ENCODE measurements at places on chromosomes 11 and 22.

- no peak for DNase-seq
Observed at GRCh38 chr11:10358696-10359095, 53.8 kb downstream of the ADM start.

- no peak for DNase-seq
Observed at GRCh38 chr22:29838599-29838956, 504 bp upstream of the ASCC2 start.

GRCh38 chr11:119100994-119101758 is 477 bp downstream of the DPAGT1 start:
- peak; percentile 76 for DNase-seq

DNA sequence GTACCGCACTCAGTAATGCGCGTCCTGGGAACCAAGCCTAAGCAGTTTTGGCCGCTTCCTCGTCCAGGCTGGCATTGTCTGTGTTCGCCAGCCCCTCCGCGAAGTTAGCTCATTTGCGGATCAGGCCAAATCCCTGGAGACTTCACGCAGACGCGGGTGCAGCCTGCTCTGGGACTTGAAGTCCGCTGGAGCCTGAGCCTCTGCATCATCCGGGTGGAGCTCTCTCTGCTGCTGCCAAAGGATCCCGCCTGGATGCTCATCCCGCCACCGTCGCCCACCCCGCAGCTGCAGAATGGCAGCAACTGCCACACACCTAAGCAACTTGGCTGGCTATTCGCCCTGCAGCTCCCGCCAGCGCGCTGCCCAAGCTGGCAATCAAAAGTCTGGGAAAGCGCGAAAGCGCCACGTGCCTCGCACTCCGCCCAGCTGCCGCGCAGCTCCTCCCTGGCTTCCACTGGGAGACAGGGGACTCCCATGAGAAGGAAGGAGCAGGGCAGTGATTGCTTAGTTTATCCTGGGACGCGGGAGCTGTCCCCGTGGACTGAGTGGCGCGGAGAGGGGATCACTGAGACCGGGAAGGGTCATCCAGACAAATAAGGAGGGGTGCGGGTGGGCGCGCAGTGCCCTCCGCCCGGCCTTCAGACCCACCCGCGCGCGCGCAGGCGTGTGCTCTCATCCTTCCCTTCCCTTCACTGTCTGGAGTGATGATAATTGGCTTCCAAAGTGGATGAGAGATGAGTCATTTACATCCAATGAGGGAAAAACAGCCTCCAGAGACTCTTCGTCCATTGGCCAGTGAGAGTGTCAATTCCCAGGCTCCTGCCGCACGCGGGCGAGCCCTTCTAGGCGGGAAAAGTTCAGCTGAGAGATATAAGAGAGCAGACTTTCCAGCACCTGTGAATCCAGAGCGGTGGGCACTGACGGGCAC is 23.2 kb upstream of the GLYATL1B start:
- peak; percentile 36 for DNase-seq

DNA sequence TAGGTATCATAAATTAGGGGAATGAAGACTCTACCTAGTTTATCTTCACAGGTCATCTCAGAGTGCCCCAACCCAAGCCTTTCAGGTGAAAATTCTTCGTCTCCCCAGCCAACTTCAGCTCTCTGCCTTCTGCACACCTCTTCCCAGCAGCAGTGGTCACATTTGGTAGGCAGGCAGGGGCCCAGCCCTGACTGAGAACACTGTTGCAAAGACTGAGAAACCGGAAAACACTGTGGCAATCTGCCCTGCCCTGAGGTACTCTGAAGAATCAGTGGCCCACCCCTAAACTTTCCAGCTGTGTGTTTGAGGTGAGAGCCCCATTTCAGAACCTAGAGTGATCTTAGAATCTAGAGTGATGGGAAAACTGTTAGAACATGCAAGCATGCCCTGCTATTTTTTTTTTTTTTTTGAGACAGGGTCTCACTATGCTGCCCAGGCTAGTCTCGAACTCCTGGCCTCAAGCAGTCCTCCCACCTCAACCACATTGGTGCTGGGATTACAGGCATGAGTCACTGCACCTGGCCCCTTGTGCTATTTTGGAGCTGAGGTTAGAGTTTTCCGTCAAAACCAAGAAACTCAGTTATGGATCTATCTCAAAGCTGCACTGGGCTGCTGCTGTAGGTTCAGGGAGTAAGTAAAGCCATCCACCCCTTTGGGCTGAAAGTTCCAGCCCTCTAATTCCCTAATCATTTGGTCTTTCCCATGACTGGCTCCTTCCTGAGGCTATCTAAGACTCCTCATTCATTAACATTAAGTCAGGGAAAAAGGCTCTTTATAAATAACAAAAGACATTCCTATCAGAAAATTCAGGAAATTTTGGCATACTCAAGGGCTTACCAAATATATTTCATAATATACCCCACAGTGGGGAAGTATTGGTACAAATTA is 1.7 kb upstream of the LDHA start:
- peak; percentile 12 for DNase-seq

GRCh38 chr11:104665641-104666040 is 232.6 kb downstream of the CASP12 start:
- DNase-seq: no peak

DNA sequence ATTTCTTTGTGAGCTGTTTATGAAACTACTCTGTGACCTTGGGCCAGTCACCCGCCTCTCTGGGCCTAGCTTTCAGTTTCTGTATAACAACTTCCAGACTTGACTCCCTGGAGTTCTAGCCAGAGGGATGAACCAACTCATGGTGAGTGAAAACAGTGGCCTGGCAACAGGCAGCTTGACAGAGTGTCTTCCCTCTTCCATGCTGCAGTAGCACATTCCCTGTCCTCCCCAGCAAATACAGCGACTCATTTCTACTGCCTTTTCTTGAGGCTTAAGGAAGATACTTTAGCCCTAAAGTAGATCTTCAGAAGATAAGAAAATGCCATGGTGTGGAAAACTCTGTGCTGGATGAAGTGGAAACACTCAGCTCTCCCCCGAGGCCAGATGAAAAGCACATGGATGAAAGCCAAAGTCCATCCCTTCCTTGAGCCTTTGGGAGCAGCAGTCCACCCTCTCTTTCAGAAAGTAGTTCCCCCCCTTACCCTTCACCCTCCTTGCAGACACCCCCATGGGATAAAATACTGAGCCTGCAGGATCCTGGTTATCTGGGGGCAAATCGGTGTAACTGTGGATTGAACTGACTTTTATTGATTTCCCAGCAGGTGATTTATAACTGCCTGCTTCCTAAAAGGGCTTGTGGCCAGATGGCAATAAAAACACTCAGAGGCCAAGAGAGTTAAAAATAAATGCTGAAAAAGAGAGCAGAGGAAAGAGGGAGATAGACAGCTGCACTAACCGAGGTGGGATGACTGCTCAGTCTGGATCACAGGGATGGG is 24.1 kb downstream of the IRAG1 start:
- no peak for DNase-seq
